Amniotic epithelial cell (primary cell): ENCODE measurements at places on chromosomes 6 and 20.
A peak's percentile ranks its signal among the peaks of the same experiment; 100 is the strongest.

GRCh38 chr6:35850208-35850607, 45.1 kb downstream of the LHFPL5 start:
- DNase-seq: no peak

GRCh38 chr6:38114976-38115625, 295.6 kb downstream of the ZFAND3 start:
- DNase-seq: no peak

DNA sequence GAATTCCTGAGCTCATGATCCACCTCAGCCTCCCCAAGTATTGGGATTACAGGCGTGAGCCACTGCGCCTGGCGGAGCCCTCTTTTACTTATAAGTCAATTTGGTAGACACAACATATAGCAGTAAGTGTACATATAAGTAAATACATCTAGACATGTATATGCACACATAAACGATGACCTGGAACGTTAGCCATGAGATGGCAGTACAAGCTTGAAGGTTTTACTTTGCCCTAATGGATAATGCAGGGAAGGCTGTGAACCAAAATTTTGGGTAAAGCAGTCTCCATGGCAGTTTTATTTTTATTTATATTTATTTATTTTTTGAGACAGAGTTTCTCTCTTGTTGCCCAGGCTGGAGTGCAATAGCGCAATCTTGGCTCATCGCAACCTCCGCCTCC, 2.4 kb upstream of the GNMT start:
- DNase-seq: no peak

DNA sequence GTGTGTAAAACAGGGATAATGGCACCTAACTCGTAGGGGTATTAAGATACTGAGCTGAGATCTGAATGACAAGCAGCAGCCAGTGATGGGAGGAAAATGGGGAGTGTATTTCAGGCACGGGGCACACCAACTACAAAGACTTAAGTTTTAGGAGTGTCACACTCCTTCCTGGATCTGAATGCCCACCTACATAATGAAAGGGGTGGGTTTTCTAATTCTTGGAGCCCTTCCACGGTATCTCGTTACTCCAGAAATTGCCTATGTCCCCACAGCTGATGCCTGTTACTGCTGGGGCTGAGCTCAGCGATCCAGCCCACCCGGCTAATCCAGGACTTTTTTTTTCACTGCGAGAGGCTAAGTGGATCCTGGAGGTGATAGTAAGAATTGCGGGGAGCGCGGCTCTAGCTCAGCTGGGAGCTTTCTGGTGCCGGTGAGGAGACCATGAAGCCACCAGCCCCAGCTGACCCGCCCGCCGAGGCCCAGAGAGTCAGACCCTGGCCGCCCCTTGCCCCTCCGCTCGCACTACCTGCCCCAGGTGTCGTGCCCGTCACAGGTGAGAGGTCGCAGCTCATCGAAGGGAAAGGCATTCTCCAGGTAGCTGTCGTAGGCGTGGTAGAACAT, 727 bp downstream of the EDEM2 start:
- DNase-seq: no peak

DNA sequence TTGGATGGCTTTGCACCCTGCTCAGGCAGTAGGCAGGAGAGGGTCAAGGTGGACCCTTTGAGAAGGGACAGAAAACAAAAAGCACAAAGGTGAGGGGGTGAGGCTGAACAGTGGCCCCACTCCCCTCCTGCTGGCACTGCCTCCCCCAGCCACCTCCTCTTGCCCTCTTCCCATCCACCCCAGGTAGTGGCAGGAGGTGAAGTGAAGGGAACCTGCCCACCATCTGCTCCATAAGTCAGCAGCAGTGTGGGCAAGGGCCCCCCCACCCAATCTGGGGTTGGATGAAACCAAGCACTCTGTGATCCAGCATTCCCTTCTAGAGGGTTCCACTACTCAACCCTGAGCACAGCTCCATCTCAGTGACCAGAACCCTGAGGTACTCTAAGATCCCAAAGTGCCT, 26.1 kb upstream of the SLC22A7 start:
- DNase-seq: no peak

DNA sequence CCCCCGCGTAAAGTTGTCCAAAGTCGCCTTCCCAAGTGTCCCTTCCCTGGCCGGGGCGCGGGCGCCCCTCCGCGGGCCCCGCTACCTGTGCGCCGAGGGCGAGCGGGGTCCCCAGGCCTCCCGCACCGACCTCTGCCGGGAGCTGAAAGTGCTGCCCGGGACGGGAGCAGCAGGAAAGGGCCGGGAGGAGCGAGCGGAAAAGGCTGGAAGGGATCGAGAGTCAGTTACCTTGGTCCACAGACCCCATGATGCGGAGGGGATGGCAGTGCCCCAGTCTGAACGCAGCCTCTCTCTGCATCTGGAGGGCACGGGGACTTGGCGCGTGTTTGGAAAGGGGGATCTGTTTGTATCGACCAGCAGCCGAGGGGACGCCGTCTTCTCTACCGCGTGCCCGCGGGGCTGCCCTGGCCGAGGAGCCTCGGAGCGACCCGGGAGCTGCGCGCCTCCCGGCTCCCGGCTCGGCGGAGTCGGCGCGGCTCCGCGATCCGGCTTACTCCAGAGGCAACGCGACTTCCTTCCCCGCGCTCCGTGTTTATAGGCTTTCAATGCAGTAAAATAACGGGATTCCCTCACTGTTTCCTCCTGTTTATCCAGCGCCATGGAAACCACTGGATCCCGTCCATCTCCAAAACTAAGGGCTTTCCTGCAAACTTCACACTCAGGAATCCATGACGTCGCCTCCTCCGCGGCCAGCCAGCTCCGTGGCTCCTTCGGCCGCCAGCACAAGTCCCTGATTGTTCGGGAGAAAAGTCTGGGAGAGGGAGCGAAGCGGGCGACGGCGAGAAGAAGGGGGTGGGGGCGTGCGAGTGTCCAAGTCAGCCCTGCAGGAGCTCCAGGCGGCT, 20.0 kb upstream of the NFATC2 start:
- DNase-seq: peak; percentile 83

DNA sequence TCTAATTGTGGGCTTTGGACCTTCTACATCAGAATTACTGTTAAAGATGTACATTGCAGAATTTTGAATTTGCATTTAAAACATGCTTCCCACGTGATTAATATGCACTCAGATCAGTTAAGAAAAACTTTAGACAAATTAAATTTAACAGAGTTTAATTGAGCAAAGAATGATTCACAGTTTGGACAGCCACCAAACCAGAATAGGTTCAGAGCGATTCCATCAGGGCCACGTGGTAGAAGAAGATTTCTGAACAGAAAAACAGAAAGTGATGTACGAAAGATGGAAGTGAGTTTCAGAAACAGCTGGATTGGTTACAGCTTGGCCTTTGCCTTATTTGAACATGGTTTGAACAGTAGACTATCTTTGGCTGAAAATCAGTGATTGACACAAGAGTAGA, 704.2 kb upstream of the MAP3K7 start:
- DNase-seq: no peak

DNA sequence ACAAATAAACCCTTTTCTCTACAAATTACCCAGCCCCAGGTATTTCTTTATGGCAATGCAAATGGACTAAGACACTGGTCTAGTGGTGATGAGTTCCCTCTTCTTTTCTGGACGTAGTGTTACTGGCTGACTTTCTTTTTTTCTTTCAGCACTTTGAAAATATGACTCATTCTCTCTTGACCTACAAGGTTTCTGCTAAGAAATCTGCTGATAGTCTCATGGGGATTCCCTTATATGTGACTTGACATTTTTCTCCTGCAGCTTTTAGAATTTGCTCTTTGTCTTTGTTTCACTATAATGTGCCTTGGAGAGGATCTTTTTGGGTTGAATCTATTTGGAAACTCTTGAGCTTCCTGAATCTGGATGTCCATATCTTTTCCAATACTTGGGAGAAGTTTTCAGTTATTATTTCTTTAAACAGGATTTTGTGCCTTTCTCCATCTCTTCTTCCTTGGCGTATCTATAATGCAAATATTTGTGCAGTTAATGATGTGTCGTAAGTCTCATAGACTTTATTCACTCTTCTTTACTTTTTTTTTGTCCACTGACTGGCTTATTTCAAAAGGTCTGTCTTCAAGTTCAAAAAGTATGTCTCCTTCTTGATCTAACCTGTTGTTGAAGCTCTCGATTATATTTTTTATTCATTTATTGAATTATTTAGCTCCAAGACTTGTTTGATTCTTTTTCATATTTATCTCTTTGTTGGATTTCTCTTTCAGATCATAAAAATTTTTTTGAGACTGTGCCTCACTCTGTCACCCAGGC, 42.2 kb upstream of the TPD52L1 start:
- DNase-seq: peak; percentile 43

DNA sequence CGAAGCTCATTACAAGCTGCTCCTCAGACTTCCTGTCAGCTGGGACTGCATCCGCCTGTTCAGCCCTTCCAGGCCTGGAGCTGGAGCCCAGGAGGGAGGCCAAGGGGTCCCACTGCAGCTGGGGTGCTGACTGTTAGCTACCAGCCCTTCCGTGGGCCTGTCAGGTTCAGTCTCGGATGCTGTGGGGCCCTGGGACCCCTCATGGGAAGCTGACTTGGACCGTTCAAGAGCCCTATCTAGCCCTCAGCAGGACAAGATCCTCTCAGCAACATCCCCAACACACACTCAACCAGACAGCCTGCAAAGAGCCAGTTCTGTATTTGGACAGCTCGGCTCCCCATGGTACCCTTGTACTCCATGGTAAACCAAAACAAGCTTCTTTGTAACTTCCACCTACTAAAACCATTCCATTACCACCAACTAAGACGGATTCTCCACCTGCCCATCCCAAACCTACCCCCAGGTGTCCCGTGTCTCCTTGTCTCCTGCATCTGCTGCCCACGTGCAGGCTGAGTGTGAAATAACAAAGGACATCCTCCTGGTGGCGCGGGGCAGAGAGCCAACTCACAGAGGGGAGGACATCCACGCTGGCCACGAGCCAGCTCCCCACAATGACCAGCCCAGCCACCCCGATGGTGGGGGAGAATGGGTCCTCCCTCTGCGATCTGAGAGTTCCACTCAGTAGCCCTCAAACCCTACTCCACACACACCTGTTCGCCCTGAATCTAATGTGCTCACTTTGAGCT, 111.2 kb downstream of the TAF4 start:
- no peak for DNase-seq

DNA sequence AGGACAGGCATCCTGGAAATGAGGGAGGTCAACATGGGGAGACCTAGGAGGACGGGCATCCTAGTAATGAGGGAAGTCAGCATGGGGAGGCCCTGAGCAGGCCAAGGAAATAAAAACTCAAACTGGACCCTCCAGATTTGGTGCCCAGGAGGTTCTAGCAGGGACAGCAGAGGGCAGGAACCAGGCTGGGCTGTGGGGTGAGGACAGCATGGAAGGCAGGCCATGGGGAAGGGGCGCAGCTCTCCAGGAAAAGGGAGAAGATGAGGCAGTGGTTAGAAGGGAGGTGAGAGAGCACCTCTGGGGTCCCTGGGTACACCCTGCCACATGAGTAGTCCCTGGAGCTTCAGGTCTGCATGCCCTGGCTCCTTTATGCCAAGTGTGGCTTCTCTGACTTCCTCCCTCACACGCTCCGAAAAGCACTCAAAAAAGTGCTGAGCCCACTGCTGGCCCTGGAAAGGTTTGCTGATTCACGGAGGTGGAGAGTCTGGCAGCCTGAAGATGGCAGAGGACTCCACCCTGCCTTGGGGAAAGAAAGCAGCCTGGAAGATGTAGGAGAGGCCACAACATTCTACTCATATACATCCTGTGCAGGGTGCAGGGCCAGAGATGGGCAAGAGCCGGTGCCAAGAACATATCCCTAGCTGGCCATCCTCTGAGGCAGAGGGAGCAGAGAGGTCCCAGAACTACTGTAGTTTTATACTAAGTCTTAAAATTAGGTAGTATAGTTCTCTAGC, 154.9 kb downstream of the MRPL14 start:
- no peak for DNase-seq

DNA sequence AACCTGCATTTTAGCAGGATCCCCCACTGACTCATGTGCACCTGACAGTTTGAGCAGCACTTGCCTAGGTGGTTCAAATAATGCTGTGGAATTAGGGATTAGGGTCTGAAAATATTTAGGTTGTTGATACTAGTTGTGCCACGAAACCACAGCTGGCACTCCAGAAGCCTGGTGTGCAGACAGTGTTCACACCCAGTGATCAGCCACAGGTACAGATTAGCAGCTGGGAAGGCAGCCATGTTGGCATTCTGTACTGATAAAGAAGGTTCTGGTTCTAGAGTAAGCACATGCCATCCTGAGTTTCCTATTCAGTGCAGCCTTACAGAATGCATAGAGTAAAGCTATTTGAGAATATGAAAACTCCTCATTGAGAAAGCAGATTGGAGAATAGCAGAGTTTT, 30.1 kb downstream of the TMEM74B start:
- no peak for DNase-seq

DNA sequence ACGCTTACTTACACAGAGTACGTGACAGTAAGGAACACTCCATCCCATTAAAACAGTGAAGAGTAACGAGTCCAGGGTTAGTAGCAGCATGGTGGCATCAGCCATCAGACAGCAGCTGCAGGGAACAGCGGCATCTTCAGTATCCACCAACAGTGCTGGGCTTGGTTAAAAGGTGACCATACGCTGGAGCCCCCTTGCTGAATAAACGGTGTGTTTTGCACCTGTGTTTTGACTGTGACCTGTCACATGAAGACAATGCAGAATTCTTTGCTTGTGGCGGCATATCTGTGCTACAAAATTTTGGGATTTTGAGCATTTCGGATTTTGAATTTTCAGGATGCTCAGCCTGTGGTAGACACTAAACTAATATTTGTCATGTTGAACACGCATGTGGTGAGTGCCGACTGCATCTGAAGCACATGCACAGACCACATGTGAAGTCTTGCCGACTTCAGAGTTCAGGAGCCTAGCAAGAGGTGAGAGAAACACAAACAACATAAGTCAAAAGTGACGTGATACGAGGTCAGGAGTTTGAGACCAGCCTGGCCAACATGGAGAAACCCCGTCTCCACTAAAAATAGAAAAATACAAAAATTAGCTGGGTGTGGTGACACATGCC, 69.3 kb upstream of the FRMD1 start:
- DNase-seq: no peak

DNA sequence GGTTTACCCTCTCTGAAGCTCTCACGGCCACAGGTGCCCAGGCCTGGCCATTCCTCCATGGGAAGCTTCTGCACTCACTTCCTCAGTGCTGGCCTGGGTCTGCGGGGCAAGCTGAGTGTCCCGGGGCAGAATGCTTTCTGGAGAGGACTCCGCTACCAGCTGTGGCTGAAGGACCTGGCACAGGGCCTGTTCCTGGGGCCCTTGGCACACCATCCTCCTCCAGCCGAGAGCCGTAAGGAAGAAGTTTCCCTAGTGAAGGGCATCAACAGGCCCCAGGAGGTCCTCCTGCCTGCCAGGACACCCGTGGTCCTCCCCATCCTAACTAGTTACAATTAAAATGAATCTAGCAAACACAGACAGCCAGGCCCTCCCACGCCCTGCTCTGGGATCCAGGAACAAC, 14.0 kb upstream of the KCNK15 start:
- no peak for DNase-seq

GRCh38 chr20:10040070-10040975, 5.5 kb downstream of the ANKEF1 start:
- DNase-seq: peak; percentile 78
